ENCODE measurements at places on chromosomes 11 and 22.

DNA sequence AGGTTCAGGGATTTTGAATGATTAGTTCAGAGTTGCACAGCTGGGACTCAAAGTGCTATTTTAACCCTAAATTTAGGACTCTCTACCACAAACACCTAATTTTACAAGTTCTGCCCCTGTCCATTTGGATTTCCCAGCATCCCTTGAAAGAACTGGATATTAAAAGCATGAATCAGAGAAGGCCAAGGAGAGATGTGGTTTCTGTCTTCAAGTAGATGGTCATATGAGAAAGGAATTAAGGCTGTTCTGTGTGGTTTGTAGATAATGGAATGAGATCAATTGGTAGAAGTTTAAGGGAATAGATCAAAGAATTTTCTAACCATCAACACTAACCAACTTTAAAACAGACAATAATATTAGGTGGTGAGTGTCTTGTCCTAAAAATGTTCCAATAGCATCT lies 106.4 kb upstream of the TENM4 start:
- no peak for DNase-seq

DNA sequence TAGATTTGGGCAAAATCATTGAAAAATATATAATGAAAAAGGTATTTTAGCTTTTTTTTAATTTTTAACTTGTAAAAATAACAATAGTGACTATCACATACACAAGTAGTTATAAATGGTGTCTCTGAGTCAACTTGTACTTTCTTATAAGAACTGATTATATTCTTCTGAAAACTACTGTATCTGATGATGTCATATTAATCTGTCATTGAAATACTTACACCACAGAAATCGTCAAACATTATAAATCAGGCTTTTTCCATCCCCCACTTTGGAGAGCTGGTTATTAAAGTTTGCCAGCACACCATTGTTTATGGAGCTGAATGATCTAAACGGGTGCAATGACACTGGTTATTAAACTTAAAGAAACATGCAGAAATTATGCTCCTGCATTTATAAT lies 1259.6 kb upstream of the CNTN5 start:
- no peak for DNase-seq

DNA sequence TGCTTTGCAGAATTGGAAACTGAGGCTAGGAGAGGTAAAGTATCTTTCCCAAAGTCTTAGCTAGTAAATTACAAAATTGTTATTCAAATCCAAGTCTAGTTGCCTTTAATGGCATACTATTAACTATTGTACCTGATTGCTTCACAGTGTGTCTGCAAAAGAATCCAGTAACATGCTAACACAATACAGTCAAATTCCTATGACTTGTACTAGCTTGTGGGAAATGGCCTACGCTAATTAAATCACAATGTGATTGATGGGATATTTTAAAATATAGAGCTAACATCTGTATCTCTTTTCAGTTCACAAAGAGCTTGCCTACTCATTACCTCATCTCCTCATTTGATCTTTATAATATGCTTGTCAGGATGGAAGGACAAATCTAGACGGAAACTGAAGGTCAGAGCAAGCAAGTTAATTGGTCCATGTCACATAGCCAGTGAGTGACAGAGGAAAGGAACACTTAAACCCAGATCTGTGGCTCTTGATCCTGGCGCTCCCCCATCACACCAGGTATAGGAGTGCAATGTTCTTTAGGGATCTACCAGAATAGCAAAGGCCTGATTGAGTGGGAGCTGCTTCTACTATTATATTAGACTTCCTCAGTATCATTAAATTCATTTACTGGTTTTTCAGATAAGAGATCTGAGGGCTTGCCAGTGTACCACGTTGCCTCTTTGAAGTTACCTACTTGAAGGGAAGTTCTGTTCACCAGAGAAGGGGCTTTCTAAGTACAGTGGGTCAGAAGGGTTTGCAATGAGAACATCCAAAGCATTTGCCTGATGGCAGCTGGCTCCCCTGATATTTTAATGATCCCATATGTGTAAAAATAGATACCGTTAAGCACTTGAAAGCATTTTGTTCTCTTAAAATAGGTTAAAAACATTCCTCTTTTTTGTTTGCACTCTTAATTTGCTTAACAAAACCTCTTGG lies 213.6 kb upstream of the SESN3 start:
- DNase-seq, result no peak

DNA sequence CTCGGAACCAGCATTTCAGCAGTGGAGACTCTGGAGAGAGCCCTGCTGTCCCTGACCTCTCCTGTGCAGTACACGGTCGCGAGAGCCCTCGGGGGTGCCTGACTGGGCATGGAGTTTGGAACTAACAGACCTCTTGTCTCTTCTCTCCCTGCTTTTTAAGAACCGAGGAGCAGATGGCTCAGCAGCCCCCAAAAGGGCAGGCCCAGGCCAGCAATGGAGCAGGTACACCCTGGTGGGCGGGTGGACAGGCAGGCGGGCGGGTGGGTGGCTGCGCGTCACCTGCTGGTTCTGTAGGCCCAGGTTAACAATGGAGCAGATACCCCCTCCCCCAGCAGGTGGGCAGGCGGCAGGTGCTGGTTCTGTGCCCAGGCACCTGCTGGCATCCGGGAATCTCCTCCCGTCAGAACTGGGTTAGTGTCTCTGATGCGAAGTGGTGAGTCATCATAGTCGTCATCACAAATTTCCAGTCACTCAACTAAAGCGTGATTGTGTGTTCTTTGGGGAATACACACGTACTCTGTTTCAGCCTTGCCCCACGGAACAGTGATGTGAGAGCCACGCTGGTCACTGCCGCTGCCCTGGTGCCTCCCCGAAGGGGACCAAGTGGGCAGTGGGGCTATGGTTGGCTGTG lies 41.1 kb downstream of the GRAMD4 start:
- DNase-seq, result no peak

DNA sequence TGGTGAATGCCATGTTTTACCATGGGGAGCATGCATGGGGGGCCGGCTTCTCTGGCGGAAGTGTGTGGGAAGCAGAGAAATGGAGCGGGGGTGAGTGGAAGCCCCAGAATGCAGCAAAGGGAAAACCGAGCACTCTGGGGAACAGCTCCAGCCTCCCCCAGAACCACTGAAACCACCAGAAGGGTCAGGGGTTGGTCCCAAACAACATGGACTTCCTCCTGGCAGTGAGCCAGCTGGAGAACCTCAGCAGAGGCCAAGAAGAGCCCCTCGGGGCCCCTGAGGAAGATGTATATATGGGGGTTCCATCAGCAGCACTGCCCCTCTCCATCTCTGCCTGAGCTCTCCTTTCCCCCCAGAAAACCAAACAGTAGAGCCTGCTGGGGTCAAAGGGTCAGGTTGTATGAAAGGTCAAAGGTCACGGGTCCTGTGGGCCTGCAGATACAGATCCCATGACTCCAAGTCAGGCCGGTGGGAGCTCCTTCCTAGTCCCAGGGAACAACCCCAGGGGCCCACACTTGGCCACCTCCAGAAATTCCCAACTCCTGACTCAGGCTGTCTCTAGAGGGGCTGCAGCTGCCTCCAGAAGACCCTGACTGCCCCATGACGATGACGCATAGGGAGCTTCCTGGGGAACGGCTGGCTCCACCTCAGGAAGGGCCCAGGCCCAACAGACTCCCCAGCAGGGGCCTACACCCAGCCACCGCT lies 48.5 kb upstream of the TIMP3 start:
- no peak for DNase-seq

- no peak for DNase-seq
Observed at GRCh38 chr22:49021131-49021925, 806.3 kb downstream of the BRD1 start.

DNA sequence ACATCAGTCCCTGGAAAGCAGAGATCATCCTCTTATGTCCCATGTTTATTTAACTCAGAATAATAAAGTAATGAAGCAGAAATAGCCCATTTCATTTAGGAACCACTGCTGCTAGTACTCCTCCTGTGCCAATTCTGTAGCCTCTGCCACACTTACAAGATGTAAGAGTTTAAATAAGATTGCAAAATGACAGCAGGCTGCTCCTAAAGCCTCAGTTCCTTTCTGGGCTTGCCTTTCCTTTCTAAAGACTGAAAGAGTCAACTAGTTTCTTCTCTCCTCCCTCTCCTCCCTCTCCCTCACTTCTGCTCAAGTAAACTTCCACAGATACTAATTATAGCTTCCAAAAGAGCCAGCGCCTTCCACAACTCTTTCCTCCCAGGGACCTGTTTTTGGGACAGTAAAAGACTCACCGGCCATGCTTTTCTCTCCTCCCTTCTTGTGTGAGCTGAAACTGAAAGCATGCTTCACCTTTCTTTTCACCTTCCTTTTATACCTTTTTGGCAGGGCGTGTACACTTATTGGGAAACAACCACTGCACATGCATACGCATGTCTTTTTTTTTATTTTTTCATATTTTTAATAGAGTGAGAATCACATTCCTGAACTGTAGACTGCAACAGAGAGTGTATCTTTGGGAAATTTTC lies 26.1 kb upstream of the CARD16 start:
- DNase-seq, result no peak

- DNase-seq, result no peak
Observed at GRCh38 chr11:90288212-90288821, 65.5 kb upstream of the CHORDC1 start.

- DNase-seq, result no peak
Observed at GRCh38 chr11:35011389-35011788, 95.0 kb downstream of the PDHX start.

GRCh38 chr11:92765965-92766371 lies 203.5 kb upstream of the MTNR1B start:
- DNase-seq, result no peak

GRCh38 chr11:62419314-62419929 lies 589 bp downstream of the SCGB1A1 start:
- DNase-seq, result no peak

GRCh38 chr22:33756508-33756949 lies 163.7 kb downstream of the LARGE1 start:
- no peak for DNase-seq

DNA sequence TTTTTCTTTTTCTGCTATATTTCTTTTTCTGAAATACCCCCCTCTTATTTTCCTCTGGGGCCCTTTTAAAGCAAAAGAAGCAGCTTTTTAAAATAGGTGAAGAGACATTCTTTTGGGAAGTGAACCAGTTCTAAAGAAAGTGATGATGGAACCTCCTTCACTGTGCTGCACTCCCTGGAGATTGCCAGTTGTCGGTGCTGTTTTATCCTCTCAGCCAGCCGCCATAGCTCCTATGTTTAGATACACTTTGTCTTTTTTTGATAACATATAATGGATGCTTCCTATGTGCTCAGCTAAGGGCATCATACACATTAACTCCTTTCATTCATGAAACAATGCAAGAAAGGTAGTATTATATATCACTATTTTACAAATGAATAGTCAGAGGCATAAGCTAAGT lies 14.0 kb downstream of the CFAP300 start:
- no peak for DNase-seq

DNA sequence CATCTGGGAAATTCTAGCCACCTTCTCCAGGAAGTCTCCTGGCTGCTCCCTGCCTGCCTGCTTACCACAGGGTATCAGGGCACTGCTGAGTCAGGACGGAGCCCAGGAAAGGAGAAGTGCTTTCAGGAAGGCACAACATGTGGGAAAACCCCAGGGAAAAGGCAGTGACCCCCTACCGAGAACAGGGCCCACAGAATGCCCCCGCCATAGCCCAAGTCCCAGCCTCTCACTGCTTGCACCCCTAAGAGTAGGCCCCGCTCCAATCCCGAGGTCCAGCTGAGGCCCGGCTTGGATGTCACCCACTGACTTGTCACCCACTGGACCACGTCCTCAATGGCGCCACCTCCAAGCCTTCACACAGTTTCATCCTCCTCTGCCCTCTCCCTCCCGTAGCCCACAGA lies 34.1 kb downstream of the ARAP1 start:
- no peak for DNase-seq

DNA sequence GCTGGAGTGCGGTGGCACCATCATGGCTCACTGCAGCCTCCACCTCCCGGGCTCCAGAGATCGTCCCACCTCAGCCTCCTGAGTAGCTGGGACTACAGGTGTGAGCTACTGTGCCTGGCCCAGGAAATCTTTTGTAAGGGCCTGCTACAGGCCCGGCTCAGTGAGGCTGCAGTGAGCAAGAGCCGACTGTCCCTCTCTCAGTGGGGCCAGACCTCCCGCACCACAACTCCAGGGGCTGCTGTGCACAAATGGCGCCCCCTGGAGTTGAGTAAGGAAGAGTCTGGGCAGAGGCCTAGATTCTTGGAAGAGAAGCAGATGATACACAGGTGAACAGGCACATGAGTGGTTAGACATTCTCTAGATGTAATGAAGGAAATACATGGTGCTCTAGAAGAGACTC lies 7.0 kb downstream of the SERHL2 start:
- DNase-seq, result no peak

DNA sequence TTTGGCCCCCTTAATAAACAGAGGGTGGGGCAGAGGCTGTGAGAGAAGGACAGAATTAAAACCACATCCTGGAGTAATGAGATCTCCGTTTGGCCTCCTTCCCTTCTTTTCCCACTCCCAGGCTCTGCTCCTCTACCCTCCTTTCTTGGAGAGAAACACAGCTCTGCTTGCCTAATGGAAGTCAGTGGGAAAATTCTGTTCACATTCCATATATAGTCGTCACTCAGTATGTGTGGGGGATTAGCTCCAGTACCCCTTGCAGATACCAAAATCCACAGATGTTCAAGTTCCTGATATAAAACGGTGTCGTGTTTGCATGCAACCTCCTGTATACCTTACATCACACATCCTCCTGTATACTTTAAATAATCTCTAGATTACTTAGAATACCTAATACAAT lies 37.6 kb upstream of the THY1 start:
- DNase-seq, result no peak

DNA sequence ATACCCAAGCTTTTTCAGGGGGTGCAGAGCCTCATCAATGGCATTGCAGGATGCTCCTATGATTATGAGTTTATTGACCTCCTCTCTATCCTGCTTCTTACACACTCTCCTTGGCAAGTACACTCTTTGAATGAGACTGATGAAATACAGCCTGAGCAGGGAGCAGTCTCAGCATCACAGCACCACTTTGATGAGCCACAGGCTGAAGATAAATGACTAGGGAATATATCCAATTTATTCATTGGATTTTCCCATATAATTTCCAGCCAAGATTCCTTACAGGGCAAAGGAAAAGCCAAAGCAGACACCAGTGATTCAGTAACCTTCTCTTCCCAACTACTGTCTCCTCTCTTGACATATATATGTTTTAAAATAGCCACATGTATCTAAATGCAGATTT lies 79.2 kb downstream of the CASP12 start:
- DNase-seq, result no peak

DNA sequence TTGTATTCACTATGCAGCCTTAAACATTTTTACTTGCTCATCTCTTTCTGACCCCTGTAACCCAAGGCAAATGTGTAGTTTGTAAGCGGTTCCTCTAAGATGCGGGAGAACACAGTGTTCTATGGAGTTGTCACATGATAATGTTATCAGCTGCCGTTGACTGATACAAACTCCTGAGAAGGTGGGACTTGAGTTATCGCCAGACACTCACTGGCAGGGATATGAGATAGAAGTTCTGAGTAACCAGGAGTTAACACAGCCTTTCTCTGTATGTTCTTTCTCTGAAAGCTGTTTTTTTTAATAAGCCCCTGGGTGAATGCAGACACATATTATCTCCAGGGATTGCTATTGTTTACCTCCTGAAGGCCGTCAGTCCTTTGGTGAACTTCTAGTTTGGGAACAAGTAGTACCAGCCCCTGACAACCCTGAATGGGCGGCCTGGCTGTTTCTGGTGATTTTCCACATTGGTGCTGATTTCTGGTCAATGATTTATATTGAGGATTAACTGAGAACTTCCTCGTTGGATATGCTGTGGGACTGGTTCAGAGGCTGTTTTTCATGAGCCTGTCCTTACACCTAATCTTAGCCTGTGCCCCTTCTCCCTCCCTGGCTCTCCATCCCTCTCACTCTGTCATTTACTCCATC lies 155.3 kb upstream of the RASSF10 start:
- DNase-seq, result no peak
